ENCODE measurements at places on chromosomes 6 and 20. TPM values are rescaled to one million over a fixed set of nuclear protein-coding genes. Genes with fewer than 3 reads are reported as not detected.

C6orf47 gene
- 22.2 TPM for polyA plus RNA-seq

PNLDC1 gene
- 0.09 TPM for polyA plus RNA-seq

GRCh38 chr6:2651536-2651935 lies 99.2 kb downstream of the MYLK4 start:
- no peaks in the 10 kb centered on the region for H3K27me3 ChIP-seq
- H3K4me3 ChIP-seq, result no peak overlapping the region
- no peaks in the 10 kb centered on the region for H3K36me3 ChIP-seq
- H3K27ac ChIP-seq, result no peak overlapping the region
- no peak for DNase-seq
- no peaks in the 10 kb centered on the region for H3K4me1 ChIP-seq

- DNase-seq, result no peak
- no peak overlapping the region for H3K4me3 ChIP-seq
- no peak overlapping the region for H3K27ac ChIP-seq
- H3K27me3 ChIP-seq, result no peaks in the 10 kb centered on the region
Observed at GRCh38 chr6:161232010-161232409, 41.9 kb downstream of the AGPAT4 start.

GRCh38 chr20:3854462-3854871 lies 7.8 kb downstream of the MAVS start:
- no peaks in the 10 kb centered on the region for H3K27me3 ChIP-seq
- H3K4me1 ChIP-seq, result no peaks in the 10 kb centered on the region
- H3K4me3 ChIP-seq, result no peak overlapping the region
- peaks cover 19% of the 10 kb centered on the region for H3K36me3 ChIP-seq
- no peak for DNase-seq
- H3K27ac ChIP-seq, result no peak overlapping the region

DNA sequence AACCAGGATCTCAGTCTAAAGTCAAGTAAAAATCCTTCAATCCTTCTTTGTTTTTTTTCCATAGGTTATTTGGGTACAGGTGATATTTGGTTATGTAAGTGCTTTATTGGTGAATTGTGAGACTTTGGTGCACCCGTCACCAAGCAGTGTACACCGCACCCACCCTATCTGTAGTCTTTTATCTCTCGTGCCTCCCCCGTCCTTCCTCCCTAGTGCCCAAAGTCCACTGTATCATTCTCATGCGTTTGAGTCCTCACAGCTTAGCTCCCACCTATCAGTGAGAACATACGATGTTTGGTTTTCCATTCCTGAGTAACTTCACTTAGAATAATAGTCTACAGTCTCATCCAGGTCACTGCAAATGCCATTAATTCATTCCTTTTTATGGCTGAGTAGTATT lies 879 bp downstream of the MUC22 start:
- peaks cover 4% of the 10 kb centered on the region for H3K4me1 ChIP-seq
- DNase-seq, result no peak
- no peak overlapping the region for H3K27ac ChIP-seq
- no peaks in the 10 kb centered on the region for H3K27me3 ChIP-seq
- no peak overlapping the region for H3K4me3 ChIP-seq

- H3K27me3 ChIP-seq, result no peaks in the 10 kb centered on the region
- H3K27ac ChIP-seq, result peak overlapping the region; percentile 95
- peak overlapping the region; percentile 92 for H3K4me3 ChIP-seq
- no peak for DNase-seq
- peaks cover 29% of the 10 kb centered on the region for H3K4me1 ChIP-seq
- H3K36me3 ChIP-seq, result peaks cover 29% of the 10 kb centered on the region
Observed at GRCh38 chr20:63572788-63573646, 1.0 kb downstream of the HELZ2 start.

- H3K4me3 ChIP-seq, result no peak overlapping the region
- H3K27me3 ChIP-seq, result no peaks in the 10 kb centered on the region
- no peaks in the 10 kb centered on the region for H3K36me3 ChIP-seq
- DNase-seq, result no peak
- H3K4me1 ChIP-seq, result peaks cover 55% of the 10 kb centered on the region
Observed at GRCh38 chr6:35057449-35058357, 83.4 kb downstream of the TCP11 start.

GRCh38 chr6:27839626-27840475 lies 72.3 kb downstream of the OR2B2 start:
- H3K27ac ChIP-seq, result no peak overlapping the region
- H3K4me3 ChIP-seq, result peak overlapping the region; percentile 79
- H3K27me3 ChIP-seq, result no peaks in the 10 kb centered on the region
- H3K4me1 ChIP-seq, result peaks cover 37% of the 10 kb centered on the region
- H3K36me3 ChIP-seq, result no peaks in the 10 kb centered on the region
- DNase-seq, result peak; percentile 25

DNA sequence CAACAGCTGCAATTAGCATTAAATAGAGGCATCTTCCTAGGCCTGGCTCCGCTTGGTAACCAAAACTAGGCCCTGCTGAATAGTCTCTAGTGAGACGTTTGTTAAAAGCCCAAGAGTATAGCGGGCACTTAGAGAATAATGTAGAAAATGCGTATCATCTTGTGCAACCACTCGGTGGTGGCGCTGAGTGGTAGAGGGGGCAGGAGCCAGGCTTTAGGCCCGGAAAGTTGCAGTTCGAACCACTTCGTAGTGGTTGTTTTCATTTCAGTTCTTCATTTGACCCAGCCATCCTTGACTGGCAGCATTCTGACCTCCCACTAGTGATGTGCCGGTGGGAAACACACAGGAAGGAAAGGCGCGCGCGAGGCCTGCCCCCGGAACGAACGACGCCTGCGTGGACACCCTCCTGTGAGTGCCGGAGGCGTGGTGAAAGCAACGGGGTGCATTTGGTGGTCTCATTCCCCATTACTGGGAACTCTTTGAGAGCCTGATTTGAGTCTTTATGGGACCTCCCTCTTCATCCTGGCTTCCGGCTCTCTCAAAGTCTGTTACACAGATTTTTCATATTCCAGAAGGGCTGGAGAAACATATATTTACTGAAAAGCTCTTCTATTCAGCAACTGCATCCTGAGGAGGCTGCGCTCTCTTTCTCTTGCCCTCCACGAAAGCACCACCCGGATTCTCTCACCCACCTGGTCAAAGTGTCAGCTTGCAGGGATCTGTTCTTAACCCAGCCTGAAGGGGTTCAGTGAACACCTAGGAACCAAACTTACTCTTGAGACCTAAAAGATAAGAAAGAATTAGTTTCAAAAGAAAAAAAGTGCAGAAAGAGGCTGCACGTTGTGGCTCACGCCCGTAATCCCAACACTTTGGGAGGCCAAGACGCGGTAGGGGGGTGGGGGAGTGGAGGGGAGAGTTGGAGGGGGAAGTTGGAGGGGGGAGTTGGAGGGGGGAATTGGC lies 18.2 kb downstream of the GPX5 start:
- no peaks in the 10 kb centered on the region for H3K4me1 ChIP-seq
- H3K27ac ChIP-seq, result no peak overlapping the region
- no peak overlapping the region for H3K4me3 ChIP-seq
- no peaks in the 10 kb centered on the region for H3K36me3 ChIP-seq
- DNase-seq, result no peak
- no peaks in the 10 kb centered on the region for H3K27me3 ChIP-seq

DNA sequence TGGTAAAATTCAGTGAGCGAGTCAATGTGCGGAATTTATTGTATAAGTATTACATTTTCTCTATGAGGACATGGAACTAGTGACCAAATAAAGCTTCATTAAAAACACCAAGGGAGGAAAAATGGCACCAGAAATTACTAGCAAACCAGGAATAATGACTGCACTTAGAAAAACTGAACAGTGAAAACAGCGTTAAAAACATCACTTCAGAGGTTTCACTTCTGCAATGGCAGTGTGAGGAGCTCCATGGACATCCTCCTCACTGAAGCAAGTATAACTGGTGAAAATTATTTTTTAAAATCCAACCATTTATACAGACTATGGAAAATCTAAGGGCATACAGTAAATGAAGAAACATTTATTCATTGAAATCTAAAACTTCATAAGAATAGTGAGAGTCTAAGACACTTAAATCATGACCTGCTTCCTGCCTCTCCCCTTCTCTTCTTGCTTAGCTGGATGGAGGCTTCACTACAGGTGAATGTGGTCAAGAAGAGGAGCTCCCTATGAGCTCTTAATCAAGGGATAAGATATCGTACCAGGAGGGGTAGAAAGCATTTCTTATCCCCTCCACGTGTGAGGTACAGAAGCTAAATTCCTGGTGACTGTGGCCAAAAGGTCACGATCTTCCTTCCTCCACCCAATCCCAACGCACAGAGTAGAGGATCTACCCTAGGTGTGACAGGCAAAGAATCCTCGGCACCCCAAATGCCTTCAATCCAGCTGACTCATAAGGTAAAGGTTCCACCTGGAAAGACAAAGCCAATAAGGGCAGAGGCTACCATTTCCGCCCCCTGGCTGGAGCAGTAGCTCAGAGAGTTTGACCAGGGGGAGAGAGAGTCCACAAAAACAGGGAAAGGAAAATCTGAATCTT lies 12.3 kb upstream of the ASF1A start:
- no peak overlapping the region for H3K27ac ChIP-seq
- H3K4me1 ChIP-seq, result peaks cover 13% of the 10 kb centered on the region
- no peaks in the 10 kb centered on the region for H3K27me3 ChIP-seq
- H3K4me3 ChIP-seq, result peak overlapping the region; percentile 11
- no peak for DNase-seq

DNA sequence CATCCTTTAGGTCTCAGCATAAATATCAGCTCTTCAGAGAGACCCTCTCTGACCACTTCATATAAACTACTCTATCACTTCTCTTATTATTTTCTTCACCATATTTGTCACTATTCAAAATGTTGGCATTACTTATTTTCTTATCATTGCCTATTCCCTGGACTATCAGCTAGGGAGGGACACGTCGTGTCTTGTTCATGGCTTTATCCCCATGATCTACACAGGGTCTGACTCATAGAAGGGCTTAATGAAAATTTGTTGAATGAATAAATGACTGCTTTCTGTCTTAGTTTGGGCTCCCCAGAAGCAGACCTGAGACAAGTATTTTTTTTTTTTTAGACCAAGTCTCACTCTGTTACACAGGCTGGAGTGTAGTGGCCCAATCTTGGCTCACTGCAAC lies 3.0 kb upstream of the CDK5RAP1 start:
- DNase-seq, result no peak
- H3K27ac ChIP-seq, result no peak overlapping the region
- H3K4me3 ChIP-seq, result no peak overlapping the region
- H3K4me1 ChIP-seq, result peaks cover 29% of the 10 kb centered on the region

GRCh38 chr20:10626896-10627295 lies 46.9 kb downstream of the JAG1 start:
- H3K27me3 ChIP-seq, result no peaks in the 10 kb centered on the region
- no peak overlapping the region for H3K27ac ChIP-seq
- H3K36me3 ChIP-seq, result no peaks in the 10 kb centered on the region
- no peak overlapping the region for H3K4me3 ChIP-seq
- no peak for DNase-seq

DNA sequence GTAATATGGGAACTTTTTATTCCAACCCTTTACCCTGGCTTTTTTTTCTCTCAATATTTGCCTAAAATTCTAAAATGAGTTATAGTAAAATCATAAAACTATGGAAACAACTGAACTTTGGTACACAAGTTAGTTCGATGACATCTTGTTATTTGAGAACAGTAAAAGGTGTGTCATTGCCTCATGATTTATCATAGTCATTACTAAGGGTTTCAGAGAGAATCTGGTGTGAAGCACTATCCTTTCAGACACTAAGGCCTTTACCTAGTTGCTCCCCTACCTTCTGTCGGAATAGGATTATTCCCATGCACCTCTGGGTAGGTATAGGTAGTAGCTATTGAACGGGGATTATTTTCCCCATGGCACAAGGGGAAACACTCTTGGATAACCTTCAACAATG lies 11.4 kb downstream of the TAF11 start:
- no peak overlapping the region for H3K4me3 ChIP-seq
- peaks cover 13% of the 10 kb centered on the region for H3K36me3 ChIP-seq
- DNase-seq, result no peak
- no peaks in the 10 kb centered on the region for H3K4me1 ChIP-seq
- no peaks in the 10 kb centered on the region for H3K27me3 ChIP-seq

GRCh38 chr20:43983359-43983758 lies 68.7 kb downstream of the TOX2 start:
- H3K4me3 ChIP-seq, result no peak overlapping the region
- no peak for DNase-seq
- no peaks in the 10 kb centered on the region for H3K4me1 ChIP-seq
- no peaks in the 10 kb centered on the region for H3K36me3 ChIP-seq
- no peak overlapping the region for H3K27ac ChIP-seq

All from heart right ventricle (tissue), 16 donors.